Naive thymus-derived CD4-positive, alpha-beta T cell (primary cell): ENCODE measurements at places on chromosomes 1 and 21. TPM values are rescaled to one million over a fixed set of nuclear protein-coding genes. Genes with fewer than 3 reads are reported as not detected.

Gene SZRD1
- 36.8 TPM for polyA plus RNA-seq

GRCh38 chr1:198701250-198701649 lies 62.4 kb downstream of the PTPRC start:
- no peak overlapping the region for H3K27ac ChIP-seq
- no peaks in the 10 kb centered on the region for H3K27me3 ChIP-seq
- peaks cover 51% of the 10 kb centered on the region for H3K4me1 ChIP-seq
- no peak for DNase-seq

GRCh38 chr1:35886577-35887431 lies 3.8 kb downstream of the AGO1 start:
- no peak overlapping the region for H3K4me3 ChIP-seq
- peaks cover 24% of the 10 kb centered on the region for H3K4me1 ChIP-seq
- DNase-seq, result no peak

Gene HES2
- not detected for polyA plus RNA-seq

DNA sequence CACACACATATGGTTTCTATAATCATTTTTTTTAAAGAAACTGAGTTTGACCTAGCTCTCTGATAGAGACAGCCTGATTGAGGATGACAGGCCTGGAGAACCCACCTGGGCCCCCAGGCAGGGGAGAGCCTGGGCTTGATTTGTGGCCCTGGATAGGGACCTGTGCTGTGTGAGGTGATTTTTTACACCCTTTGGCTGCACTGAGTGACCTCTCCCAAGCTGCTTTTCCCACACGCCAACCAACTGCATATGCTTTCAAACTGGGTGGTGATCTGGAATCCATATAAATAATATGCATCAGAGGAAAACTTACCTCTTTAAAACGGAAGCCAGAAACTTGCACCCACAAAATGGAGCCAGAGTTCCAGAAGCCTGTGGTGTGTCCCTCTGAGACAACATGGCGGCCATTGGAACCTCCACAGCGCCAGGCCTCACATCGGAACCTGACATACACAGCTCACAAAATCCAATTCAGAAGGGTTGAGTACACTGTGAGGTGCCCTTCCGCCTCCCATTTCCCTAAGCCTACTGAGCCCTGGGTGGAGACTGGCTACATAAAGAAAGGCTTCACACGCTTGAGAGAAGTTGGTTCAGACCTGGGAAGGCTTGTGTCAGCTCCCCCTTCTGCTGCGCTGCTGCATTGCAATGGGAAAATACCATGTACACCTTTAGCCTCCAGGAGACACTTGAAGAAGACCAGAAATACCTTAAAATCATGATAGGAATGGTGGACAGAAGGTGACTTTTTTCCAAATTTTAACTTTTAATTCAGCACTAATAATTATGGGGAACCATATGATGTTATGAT lies 160.7 kb downstream of the HHIPL2 start:
- H3K4me3 ChIP-seq, result no peak overlapping the region
- no peaks in the 10 kb centered on the region for H3K36me3 ChIP-seq
- no peaks in the 10 kb centered on the region for H3K4me1 ChIP-seq
- H3K27ac ChIP-seq, result no peak overlapping the region
- no peaks in the 10 kb centered on the region for H3K27me3 ChIP-seq
- DNase-seq, result no peak

Gene TMEM240
- not detected for polyA plus RNA-seq
